NCI-H1417 (cell line): ENCODE measurements at places on chromosomes 6 and 20.

- no peak for DNase-seq
Measured at GRCh38 chr20:25282796-25283195, 34.9 kb downstream of the PYGB start.

GRCh38 chr20:62236766-62237513 is 1.4 kb upstream of the OSBPL2 start:
- DNase-seq: peak; percentile 92

GRCh38 chr6:6686176-6686575 is 97.7 kb downstream of the LY86 start:
- no peak for DNase-seq

GRCh38 chr6:142400495-142400894 is 98.7 kb downstream of the ADGRG6 start:
- DNase-seq: no peak

- DNase-seq: no peak
Measured at GRCh38 chr6:99606656-99607415, at the start of gene PRDM13. TSS of gene PRDM13 (plus strand) at chr6:99606833. CDS start at chr6:99607035, 202 bp downstream.

DNA sequence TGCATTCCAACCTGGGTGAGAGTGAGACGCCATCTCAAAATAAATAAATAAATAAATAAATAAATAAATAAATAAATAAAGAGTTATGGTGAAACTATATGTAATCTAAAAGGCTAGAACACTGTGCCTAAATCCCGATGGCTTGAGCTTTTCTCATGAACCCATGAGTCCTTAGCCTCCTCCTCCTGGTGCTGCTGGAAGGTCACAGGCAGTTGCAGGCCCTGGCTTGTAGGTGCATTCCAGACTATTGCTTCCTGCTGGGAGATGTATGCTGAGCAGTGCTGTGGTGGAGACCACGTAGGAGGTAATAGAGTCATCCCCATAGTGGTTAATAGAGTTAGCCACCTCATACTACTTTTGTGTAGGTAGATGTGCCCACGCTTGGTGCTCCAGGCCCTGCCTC is 12.5 kb downstream of the PTK7 start:
- no peak for DNase-seq

DNA sequence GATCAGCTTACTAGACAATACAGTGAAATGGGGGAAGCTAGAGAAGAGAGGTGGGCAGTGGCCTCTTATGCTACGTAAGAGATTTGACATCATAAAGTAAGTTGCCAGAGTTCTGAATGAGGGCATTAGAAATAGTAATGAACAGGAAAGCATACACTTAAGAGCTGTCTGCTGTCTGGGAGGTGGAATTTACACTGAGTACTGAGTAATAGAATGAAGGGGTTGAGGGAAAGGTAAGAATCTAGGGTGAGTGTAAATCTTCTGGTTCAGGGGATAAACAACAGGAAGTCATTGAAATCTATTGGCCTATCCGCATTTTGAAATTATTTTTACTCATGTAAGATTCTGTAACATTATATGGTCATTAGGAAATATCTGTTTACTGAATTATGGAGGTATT is 35.8 kb downstream of the HLA-DMB start:
- DNase-seq: no peak

DNA sequence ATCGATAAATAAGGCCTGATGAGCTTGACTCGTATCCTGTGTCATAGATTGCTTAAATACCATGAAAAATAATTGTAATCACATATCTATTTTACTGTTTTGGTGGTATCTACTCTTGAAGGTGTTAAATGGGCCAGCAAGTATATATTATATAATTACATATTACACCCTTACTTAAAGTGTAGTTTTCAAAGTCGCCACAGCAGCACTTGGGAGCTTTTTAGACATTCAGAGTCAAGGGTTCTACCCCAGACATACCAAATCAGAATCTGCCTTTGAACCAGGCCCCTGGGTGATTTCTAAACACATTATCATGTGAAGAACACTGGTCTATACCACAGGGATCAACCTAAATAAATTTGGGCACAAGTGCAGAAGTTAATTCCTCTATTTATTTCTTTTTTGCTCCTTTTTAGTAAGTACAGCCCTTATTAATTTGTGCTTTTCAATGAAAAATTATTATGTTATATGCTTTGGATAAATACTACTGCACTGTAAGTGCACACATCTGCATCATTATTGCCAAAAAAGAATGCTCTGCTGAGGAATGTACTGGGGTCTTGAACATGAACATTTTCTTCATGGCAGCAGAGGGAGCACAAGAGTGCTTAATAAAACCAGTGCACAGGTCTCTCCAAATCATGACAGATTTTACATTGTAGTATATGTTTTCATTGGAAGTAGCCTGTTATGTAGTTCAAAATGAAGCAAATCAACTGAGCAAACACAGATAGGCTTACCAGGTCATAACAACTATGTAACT is 3.1 kb upstream of the ATXN1 start:
- DNase-seq: peak; percentile 22

DNA sequence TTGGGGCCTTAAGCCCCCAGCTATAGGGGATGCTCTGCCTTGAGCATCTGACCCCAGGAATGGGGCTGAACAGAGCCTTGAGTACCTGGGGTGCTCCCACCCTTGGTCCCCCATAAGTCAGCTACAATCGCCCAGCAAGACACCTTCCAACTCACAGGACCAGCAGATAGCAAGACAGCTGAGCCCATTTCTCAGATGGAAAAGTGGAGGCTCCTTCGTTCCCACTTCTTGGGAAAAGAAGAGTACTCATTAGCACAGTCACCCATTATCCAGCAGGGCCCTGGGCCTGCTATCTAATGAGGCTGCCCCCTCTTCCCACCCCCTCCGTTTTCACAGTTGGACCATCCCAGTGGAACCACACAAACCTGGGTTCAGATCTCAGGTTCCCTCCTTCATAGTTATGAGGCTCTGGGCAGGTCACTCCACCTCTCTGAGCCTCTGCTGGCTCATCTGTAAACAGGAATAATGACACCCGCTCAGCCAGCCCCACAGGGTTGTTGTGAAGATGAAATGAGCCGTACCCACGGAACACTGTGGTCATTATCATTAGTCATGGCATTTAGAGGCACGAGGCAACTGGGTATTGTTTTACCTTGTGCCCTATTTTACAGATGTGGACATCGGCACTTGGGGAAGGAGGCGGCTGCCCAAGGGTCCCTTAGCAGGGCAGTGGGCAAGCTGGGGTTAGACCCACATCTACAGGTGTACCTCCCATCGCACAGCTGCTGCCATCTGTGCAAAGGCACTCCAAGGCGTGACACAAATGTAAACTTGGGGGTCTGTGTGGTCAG is 4.5 kb downstream of the LPIN3 start:
- no peak for DNase-seq

GRCh38 chr6:98945311-98946115 is 2.2 kb downstream of the FBXL4 start:
- DNase-seq: peak; percentile 50

GRCh38 chr6:89297695-89298351 is 17.3 kb downstream of the GABRR2 start:
- DNase-seq: peak; percentile 7

DNA sequence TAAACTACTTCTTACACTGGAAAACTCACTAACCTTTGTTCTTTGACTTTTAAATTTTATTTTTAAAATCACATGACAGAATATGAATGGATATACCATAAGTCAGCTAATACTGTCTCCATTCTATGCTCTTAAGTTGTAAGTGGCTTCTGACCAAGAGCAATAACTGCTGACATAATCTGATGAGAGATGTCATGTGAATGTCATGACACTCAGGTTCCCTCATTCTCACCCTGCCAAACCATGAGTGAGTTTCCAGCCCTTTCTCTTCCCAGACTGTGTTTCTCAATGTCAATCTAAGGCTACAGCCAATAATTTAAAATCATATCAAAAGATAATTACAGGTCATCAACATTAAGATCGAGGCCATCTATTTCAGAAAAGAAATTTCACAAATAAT is 39.7 kb downstream of the KIF16B start:
- DNase-seq: no peak

GRCh38 chr6:166202321-166202733 is 34.7 kb upstream of the TBXT start:
- no peak for DNase-seq

DNA sequence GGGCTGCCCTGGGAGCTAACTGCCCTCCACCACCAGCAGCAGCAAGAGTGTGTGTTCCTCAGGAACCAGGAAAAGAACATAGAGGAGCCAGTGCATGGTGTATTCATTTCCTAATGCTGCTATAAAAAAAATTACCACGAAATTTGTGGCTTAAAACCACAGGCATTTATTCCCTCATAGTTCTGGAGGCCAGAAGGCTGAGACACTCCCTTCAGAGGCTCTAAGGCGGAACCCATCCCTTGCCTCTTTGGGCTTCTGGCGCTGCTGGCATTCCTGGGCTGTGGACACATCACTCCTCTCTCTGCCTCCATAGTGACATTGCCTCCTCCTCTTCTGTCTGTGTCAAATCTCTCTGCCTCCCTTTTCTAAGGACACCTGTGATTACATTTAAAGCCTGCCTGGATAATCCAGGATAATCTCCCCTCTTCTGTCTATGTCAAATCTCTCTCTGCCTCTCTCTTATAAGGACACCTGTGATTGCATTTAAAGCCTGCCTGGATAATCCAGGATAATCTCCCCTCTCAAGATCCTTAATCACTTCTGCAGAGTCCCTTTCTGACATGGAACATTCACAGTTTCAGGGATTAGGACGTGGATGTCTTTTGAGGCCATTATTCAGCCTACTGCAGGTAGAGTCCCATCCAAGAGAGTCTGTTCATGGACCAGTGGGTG is 54.7 kb downstream of the NDUFAF5 start:
- DNase-seq: no peak

DNA sequence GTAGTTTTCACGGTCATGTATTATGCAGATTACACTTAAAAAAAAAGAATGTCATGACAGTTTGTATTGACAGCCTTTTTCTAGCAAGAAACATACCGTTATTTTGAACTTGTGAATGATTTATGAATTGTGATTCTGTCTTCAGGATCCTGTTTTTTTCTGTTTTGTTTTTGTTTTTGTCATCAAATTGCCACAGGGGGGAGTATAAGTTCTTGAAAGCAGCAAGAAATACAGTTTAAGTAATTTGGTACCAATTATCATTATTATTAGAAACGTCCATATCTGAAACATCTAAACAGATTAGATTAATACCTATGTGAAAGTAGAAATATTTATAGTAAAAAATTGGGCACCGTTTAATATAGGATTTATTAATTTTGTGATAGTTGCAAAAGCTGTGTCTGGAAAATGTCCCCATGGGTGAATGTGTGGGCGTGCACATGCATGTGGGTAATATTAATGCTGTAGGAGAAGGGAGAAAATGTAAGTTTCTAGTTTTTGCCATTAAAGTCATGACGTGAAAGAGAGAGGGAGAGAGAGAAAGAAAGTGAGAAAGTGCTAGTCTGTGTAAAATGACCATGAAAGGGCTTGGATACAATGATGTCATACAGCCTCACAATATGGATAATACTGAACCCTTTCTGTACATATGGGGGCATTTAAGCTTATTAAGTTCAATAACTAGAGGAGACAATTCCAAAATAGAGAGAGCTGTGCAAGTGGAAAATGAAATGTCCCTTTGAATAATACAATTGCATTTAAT is 9.4 kb upstream of the CCN2 start:
- DNase-seq: no peak

GRCh38 chr20:5091902-5092301 is 27.9 kb downstream of the PCNA start:
- DNase-seq: no peak

GRCh38 chr6:33014841-33015634 is 5.6 kb upstream of the HLA-DOA start:
- peak; percentile 63 for DNase-seq

DNA sequence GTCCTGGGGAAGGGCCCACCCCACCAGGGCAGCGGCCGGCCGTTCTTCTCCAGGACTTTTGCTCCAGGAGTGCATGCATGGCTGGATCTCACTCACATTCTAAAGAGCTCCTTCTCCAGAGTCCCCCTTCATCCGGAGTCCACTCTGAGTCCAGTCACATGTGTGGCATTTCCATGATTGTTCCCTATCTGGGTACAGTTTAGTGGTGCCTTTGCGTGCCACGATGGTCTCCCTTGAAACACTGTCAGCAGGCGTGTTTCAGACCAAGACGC is 20.9 kb downstream of the OSBPL2 start:
- DNase-seq: no peak

- DNase-seq: no peak
Measured at GRCh38 chr6:16836144-16836981, 75.1 kb upstream of the ATXN1 start.

DNA sequence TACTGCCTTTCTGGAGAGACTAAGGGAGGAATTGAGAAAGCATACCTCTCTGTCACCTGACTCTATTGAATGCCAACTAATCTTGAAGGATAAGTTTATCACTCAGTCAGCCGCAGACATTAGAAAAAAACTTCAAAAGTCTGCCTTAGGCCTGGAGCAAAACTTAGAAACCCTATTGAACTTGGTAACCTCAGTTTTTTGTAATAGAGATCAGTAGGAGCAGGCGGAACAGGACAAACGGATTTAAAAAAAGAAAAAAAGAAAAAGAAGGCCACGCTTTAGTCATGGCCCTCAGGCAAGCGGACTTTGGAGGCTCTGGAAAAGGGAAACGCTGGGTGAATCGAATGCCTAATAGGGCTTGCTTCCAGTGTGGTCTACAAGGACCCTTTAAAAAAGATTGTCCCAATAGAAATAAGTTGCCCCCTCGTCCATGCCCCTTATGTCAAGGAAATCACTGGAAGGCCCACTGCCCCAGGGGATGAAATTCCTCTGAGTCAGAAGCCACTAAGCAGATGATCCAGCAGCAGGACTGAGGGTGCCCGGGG is 43.1 kb upstream of the RNF182 start:
- DNase-seq: no peak

- no peak for DNase-seq
Measured at GRCh38 chr6:47419621-47420020, 58.0 kb upstream of the CD2AP start.

DNA sequence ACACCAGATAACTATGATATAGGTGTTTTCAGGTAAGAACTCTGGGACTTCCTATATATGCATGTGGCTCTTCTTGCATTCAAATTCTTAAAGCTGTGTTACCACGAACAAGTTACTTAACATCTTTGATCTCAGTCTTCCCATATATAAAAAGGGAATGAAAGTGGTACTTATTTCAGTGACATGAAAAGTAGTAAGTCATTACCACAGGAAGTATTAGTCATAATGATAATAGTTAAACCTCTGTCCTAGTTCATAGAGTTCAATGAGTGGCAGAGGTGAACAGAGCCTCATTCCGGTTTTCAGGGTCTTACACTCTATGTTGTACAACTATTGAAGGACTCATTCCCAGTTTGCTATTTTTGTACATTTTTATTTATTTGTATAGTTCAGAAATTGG is 237.0 kb downstream of the NKAIN2 start:
- no peak for DNase-seq
